ENCODE measurements at places on chromosomes 6 and 20.

GRCh38 chr6:139240161-139241010 lies 51.4 kb downstream of the TXLNB start:
- DNase-seq = no peak

- DNase-seq = no peak
Measured at GRCh38 chr6:191487-192312, 100.6 kb upstream of the DUSP22 start.

GRCh38 chr6:145819994-145820393 lies 5.4 kb upstream of the FBXO30 start:
- no peak for DNase-seq

DNA sequence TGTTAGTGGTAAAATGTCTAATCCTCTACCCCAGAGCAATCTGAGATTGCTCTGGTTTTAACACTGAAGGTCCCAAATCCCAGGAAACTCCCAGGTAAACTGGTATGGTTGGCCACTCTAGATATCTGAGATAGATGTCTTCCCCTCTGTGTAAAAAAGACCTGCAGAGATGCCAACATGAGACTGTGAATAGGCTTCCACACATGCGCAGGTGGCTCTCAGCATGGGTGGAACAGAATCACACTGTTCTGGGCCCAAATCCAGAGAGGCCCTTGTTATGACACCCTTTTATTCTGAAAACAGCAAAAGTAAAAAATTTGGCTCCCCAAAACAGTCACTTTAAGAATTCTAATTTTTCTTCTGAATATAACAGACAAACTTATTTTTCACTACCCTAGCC lies 88.7 kb upstream of the BMP5 start:
- no peak for DNase-seq

DNA sequence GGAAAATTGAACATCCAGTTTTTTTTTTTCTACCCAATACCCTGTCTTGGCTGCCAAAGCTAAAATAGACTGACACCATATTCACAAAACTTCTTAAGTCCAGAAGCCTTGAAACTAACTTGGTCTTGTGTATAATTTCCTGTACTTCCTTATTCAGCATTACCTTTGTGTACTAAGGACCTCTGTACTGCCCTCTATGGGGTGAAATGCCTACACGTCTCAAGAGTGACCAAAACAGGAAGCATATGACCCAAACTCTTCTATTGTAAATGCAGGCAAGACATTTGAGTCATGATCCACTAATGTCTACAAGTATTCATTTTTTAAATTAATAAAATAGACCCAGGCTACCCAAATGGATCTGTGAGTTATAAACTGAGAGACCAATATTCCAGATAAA lies 50.4 kb downstream of the HMGCLL1 start:
- DNase-seq = no peak

- no peak for DNase-seq
Measured at GRCh38 chr6:31575952-31576685, 754 bp downstream of the TNF start.

DNA sequence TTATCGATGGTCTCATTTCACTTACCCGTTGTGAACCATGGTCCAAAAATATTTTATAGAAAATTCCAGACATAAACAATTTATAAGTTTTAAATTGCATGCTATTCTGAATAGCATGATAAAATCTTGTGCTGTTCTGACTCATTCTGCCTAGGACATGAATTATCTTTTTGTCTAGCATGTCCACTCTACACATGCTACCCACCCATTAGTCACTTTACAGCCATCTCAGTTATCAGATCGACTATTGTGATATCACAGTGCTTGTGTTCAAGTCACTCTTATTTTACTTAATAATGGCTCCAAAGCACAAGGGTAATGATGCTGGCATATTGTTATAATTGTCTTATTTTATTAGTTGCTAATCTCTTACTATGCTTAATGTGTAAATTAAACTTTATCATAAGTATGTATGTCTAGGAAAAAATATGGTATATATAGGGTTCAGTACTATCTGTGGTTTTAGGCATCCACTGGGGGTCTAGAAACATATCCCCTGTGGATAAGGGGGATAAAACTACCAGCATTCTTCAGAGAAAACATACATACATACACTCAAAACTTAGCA lies 252.0 kb upstream of the HTR1E start:
- DNase-seq = no peak

- no peak for DNase-seq
Measured at GRCh38 chr6:62446647-62447316, 160.8 kb upstream of the KHDRBS2 start.

GRCh38 chr6:104531646-104532045 lies 328.1 kb downstream of the HACE1 start:
- no peak for DNase-seq

DNA sequence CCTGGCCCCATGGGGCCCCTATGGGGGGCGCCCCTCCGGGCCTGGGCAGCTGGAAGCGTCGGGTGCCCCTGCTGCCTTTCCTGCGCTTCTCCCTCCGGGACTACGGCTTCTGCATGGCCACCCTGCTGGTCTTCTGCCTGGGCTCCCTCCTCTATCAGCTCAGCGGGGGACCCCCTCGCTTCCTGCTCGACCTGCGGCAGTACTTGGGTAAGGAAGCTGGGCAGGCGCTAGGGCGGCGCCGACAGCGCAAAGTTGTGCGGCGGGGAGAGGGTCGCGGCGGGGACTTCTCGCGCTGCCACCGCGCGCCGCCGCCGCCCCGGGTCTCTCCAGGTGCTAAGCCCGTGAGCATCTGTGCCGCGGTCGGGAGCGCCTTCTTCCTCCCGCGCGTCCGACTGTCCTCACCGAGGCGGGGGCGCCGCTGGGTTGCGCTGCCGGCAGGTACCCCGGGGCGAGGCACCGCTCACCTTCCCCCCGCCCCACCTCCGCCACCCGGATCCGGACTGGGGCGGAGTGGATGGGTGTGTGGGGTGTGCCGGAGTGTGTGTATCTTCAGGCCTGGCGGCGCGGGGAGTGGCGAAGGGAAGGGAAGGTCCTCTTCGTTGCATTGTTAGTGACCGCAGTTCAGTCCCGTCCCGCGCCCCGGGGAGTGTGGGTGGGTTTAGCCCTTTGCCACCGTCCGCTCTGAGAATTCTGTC lies 788 bp downstream of the UST start:
- peak; percentile 40 for DNase-seq

DNA sequence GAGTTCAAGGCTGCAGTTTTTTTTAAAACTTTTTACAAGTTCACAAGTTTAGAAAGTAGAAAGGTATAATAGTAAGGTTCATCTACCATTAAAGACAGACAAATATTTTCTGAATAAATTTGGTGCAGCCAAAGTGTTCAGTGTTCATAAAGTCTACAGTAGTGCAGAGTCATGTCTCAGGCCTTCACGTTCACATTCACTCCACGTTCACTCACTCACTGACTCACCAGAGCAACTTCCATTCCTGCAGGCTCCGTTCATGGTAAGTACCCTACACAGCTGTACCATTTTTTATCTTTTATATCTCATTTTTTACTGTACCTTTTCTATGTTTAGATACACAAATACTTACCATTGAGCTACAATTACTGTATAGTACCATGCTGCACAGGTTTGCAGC lies 67.6 kb downstream of the B4GALT5 start:
- no peak for DNase-seq

- no peak for DNase-seq
Measured at GRCh38 chr6:170099387-170099786, 191.5 kb downstream of the DLL1 start.

Data from activated T-helper 1 cell treated with anti-CD3 and anti-CD28 coated beads, Interleukin-2, amount 50 U/mL, for 16 hours (primary cell).